ENCODE measurements at places on chromosomes 16 and 17.

GRCh38 chr16:74568961-74569631 lies 37.8 kb downstream of the GLG1 start:
- DNase-seq, result no peak

DNA sequence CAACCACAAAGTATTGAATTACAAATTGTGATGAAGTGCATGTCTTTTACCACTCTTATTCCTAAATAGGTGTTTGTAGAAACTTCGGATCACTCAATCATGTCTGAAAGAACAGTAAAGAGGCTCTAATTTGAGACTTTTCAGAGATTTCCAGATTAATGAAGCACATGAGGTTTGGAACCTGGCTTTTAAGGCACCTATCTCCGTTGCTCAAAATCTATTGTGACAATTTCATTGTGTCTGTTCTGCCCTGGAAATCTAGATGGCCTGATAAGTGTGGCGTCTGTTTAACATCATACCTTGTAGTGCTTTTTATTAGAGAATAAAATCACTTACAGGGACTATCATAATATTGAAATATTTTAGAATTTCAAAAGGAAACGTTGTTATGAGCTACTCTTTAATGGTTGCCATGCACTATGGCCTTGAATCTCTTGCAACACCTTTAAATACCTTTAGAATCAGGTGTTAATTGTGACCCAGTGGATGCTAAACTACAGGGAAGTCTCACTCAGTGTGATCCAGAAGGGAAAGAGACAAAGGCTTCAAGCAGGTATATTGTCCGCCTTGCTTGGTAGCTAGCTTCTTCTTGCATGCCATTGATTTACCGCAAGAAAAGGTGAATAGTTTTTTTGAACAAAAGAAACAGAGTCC lies 210.3 kb downstream of the CNTNAP4 start:
- DNase-seq, result no peak

DNA sequence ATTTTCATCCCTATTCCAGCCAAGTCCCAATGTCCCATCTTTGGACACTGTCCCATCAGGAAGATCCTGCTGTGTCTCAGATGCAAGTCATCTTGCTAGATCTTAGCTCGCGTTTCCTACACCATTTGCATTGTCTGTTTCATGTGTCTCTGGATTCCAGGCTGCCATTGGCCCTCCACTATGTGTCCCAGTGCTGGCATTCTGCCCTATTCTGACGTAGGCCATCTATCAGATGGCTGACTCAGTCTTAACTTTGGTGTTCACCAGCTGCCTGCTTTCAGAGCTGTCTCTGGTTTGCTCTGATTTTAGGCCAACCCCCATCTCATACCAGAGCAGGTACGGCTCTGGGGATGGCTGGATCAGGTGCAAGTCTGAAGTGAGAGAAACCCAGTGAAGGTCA lies 300.9 kb upstream of the ASIC2 start:
- DNase-seq, result no peak

DNA sequence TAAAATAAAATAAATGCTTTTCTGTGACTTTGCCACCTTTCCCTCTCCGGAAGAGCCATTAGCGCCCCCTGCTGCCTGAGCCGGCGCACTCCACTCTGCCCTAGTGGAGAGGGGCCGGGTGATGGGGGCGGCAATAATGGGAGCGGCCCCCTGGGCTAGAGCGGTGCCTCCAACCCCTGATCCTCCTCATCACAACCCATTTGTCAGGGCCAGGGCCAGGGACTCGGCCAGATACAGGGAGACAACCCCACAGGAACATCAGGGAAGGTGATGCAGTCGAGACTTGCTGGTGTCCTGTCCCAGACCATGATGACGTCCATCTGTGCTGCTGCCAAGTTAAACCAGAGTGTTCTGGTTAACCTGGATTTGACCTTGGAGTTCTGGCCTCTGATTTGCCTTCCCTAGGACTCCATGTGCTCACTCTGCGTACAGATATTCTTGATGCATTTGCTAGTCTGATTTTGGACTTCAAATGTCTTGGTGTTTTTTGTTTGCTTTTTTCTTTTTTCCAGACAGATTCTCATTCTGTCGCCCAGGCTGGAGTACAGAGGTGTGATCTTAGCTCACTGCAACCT lies 46.1 kb upstream of the BPTF start:
- DNase-seq, result peak; percentile 15

GRCh38 chr16:5639531-5639930 lies 541.9 kb upstream of the EEF2KMT start:
- no peak for DNase-seq

- DNase-seq, result no peak
Observed at GRCh38 chr17:34199454-34199853, 55.6 kb upstream of the CCL2 start.

- no peak for DNase-seq
Observed at GRCh38 chr17:66115246-66115645, 76.7 kb downstream of the CEP112 start.

GRCh38 chr17:64608571-64608981 lies 53.5 kb downstream of the SMURF2 start:
- no peak for DNase-seq

- peak; percentile 68 for DNase-seq
Observed at GRCh38 chr16:87945351-87946042, 5.7 kb upstream of the BANP start.

- no peak for DNase-seq
Observed at GRCh38 chr17:43018932-43019331, 3.3 kb downstream of the VAT1 start.
